ENCODE measurements at places on chromosomes 1 and 21.

GRCh38 chr21:38286739-38287471, 30.1 kb downstream of the KCNJ15 start:
- no peak for DNase-seq

DNA sequence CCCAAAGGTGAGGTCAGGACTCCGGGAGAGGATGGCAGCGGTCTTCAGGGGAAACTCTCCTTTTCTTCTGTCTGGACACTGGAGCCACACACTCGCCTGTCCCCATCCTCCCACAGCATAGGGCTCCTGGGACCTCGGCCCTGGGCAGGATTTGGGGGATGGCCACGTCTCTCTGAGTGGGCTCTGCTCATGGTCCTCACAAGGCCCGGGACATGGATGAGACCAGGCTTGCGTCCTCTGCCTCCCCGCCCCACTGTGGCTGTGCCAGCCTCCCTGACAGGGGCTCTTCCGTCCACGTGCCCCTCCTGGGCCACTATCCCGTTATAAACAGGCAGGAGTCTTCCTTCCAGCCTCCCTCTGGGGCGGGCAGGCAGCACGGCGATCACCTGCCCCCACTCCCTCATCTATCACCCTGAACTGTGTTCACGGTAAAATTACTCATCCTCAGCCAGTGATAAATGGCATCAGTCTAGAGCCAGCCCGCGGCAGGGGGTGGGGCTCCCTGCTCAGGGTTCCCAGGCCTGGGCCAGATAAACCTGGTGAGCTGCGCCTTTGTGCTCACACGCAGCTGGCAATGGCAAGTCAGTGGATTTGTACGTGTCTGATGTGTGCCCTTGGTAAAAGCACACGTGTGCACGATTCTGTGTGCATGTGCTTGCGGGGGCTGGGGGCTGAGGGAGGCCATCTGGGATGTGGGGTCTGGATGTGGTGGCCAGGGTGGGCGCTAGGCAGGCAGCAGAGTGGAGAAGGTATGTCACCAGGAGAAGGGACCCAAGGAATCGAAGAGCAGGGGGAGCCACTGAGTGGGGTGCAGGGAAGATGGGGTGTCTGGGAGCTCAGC, 12.6 kb upstream of the SAMD11 start:
- peak; percentile 35 for DNase-seq

- no peak for DNase-seq
These were observed 14.6 kb downstream of the OTUD7B start for GRCh38 chr1:149995927-149996326.

DNA sequence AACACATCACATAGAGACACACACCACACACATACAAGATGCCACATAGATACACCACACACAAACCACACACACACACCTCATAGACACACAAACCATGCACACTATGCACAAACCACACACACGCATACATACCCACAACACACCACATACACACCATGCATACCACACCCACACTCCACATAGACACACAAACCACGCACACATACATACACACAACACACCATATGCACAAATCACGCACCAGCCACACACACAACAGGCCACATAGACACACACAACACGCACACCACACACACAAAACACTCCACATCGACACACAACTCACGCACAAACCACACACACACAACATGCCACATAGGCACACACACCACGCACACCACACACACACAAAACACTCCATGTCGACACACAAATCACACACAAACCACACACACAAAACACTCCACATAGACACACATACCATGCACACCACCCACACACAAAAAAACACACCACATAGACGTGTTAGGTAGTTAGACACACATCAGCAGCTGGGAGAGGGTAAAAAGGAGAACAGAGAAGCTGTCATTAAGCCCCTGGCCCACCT, 49.5 kb upstream of the SLC19A1 start:
- DNase-seq, result no peak

- DNase-seq, result no peak
These were observed 288.4 kb upstream of the PRMT6 start for GRCh38 chr1:106768077-106768476.

DNA sequence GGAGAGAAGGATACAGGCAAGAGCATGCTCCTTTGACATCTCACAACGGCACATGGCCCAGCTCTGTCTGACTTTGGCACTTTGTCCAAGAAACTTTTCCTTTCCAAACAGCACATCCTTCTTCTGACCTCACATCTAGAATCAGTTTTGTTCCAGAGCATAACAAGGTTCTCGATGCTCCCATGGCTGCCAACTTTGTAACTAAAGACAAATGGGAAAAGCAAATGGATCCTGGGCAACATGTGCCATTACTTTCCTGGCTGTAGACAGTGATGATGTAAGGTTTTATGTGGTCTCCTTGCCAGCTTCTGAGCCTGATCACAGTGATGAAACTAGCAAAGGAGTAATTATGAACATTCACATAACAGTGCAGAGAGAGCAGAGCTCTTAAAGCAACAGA, 171.8 kb upstream of the C1orf87 start:
- DNase-seq, result peak; percentile 53

DNA sequence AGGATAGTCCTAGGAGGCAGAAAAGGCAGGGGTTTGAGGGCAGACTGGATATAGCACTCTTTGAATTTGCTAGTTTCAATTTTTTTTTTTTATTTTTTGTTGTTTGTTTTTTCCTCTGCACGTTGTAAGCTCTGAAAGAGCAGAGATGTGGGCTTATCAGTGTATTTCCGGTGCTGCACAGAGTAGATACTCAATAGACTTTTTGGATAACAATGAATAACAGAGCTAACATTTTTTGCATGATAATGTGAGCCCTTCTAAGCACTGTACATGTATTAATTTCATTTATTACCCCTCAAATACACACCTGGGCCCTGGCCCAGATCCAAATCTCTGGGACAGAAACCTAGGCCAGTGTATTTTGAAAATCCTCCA, 17.1 kb upstream of the PARP1 start:
- no peak for DNase-seq

DNA sequence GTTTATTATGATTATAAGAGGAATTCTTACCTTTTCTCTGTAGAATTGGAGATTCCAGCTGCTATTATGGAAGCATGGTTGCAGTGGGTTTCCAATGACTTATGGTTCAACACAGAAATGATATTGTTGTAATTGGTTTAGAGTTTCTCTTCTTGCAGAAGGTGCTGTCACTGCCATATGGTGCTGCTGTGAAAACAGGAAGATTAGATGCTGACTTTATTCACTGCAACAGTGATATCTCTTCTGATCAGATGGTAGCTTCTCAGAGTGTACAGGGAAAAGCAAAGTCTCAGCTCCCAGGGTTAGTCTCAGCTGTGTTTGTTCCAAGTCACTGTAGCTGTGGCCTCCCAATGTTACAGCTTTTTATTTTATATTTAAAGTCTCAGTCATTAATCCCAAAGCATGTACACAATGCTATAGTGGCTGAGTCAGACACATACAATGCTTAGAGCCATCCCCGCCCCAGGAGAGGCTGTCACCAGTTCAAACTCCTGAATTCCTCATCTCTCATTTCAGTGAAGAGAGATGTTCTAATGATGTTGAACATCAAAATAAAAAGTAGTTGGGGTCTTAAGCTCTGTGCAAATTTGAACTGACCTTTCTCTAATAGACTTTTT, 42.7 kb upstream of the RGS2 start:
- no peak for DNase-seq

GRCh38 chr1:1284221-1285101, 4.2 kb downstream of the SCNN1D start:
- no peak for DNase-seq

GRCh38 chr1:69483246-69483645, 84.5 kb upstream of the LRRC7 start:
- DNase-seq, result no peak

GRCh38 chr1:229579059-229579673, 20.7 kb upstream of the ABCB10 start:
- DNase-seq, result peak; percentile 81

DNA sequence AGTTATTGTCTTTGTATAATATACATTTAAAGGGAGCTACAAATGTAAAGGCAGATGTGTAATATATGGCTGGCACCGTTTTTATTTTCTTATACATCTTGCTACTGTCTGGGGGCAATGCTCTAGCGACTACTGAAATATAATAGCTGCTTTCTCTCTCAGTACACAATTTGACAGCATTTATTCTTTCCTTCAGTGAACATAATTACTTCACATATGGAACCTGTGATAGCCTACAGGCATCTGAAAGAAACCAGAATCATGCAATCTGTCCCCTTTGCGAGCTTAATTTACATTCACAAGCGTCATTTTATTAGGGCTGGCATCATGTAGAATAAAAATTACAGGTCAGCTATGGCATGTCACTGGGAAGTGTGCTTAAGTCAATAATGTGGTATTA, 557.5 kb upstream of the PTBP2 start:
- DNase-seq, result no peak

DNA sequence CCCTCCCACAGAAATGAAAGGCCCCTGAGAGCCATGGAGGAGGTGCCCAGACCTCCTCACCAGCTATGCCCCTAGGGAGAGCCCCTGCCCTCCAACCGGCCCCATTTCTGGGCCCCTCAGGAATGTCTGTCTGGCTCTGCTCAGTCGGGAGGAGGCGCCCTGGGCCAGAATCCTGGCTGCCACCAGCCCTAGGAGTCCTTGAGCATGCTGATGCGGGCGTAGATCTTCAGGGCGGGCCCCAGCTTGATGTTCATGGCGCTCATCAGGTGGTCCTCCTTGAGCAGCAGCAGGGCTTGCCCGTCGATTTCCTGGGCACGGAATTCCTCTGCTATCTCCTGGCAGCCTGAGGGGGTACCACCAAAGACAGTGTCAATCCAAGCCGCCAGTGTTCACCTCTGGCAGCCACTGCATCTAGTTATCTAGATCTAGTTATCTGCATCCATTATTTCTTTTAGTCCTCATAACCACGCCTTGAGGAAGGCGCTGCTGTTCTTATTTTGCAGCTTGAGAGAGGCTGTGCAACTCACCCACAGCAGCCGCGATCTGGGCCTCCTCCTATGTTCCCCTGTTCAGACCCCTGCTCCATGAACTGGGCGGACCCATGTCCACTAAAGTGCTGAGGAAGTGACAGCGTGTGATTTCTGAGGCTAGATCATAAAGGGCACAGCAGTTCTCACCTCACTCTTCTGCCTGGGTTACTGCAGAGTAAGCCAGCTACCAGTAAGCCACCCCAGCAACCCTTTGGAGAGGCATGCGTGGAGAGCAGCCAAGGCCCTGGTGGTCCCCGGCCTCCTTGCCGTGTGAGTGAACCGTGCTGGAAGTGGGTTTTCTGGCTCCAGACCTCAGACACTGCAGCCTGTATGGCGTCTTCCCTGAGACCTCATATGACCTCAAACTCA, 4.0 kb upstream of the A3GALT2 start:
- DNase-seq, result no peak

DNA sequence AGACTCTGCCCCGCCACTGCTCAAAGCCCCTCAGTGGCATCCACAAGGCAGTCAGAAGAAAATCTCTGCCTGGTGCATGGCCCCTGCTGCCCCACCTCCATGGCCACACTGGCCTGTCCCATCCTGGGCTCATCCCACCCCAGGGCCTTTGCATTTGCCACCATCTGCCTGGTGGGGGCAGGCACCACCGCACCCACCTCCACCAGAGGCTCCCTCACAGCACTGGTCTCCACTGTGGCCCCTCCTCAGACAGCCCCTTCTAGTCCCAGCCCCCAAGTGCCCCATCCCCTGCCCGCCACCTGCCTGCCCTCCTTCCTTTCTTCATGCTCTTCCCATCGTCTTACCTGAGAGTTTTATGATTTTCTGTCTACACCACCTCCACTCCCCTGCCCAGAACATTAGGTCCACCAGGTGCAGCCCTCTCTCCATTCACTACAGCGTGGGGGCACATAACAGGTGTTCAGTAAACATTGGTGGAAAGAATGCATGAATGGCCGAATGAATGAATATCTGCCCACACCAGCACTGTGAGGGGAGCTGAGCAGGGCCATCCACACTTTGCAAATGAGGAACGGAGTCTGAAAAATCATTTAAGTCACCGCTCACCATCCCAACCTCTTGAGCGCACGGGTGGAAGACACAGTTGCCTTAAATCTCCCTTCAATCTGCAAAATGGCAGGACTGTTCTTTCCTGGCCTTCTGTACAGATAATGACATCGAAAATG, 2.1 kb downstream of the PRDM15 start:
- no peak for DNase-seq

DNA sequence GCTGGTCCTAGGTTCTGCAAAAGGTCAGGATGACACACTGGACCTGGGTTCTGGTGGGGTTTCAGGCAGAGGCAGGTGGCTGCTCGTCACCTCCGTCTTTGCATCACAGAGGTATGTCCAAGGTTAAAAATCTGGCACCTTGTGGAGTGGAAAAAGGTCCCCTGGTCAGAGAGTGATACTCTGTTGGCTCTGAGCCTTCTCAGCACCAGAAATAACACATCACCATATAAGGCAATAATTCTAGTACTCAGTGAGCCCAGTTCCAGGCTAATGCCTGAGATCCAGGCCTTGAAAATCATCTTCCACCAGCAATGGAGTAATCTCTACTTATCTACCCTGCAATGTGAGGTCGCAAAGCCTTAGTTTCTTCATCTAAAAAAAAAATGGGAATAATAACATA, 127.3 kb upstream of the C8B start:
- no peak for DNase-seq

GRCh38 chr1:228751360-228752098, 16.2 kb downstream of the RHOU start:
- no peak for DNase-seq

GRCh38 chr1:107897438-107898345, 67.3 kb downstream of the VAV3 start:
- no peak for DNase-seq

DNA sequence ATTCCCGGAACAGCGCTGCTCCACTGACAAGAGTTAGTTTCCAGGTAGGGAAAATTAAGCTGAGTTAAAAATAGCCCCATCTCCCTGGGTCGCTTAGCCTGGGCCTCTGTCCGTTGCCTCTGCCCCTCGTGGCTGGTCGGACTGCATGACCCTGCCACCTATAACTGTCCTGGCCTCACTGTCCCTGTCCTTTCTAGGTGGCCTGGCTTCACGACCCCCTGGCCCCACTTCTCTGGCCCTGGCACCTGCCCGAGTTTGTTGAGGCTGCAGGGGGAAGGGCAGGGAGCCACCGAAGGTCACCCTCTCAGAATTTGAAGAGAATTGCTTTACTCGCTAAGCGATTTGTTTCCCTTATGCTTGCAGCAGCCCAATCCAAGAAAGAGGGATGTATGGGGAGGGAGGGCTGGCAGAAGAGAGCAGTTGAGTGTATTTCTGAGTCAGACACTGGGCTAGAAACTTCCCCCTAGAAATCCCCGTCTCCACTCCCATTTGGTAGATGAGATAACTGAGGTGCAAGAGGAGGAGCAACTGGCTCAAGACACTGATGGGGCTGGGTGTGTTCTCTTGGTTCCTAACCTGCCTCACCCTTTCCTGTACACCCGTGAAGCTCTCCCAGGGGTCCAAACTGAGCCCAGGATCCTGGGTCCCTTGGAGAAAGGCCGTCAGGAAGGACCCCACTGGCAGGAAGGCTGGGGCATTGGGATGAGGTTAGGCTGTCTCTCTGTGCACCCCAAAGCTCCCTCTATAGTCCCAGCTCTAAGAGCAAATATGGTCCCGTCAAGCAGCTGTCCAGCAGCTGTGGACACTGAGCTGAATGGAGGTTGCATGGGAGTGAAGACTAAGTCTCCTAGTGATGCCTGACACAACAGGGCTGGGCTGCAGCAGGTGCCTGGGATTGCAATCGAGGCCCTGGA, 2.9 kb upstream of the EDN2 start:
- DNase-seq, result no peak
